ENCODE measurements at places on chromosomes 2 and 18.

- no peak for DNase-seq
Observed at GRCh38 chr2:127149384-127149783, 42.4 kb upstream of the BIN1 start.

DNA sequence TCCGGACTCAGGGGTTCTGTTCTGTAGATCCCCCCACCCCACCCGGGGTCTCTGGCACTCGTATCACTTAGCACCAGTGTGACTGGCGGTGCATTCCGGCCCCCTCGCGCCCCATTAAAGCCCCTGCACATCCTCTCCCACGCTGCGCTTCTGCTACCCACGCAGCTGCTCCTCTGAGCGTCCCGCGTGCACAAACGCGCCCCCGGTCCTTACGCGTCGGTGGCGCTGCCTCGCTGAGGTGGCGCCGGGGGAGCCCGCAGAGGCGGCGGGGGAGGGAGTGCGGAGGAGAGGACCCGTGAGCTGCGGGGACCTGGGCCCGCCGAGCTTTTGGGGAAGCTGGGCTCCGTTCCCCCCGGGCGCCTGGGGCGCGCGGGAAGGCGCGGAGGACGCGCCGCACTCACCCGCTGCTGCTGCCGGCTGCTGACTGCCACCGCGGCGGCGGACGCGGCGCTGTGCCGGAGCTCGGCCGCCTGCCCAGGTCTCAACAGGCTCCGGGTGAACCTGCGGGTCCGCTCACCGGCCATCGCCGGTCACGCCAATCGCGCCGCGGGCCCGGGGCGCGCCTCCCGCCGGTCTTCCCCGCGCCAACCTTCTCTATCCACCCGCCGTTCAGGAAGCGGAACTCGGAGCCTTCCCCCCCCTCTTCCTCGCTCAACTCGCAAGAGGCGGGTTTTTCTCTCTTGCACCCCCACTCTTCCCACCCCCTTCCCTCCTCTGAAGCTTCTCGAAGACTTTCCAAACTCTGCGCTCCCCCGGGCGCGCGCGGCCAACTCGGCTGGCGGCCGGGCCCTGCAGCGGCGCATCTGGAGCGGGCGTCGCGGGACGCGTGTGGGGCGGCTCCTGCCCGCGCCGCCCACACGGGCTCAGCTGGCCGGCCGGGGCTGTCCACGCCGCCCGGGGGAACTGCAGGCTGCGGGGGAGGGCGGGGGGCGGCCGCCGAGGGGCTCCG lies at the start of gene DOCK10:
Gene DOCK10, minus strand, starts transcription at position 618 of the 949 bp plus-strand sequence. Its CDS starts 94 bp downstream, at position 524.
- peak; percentile 54 for DNase-seq

DNA sequence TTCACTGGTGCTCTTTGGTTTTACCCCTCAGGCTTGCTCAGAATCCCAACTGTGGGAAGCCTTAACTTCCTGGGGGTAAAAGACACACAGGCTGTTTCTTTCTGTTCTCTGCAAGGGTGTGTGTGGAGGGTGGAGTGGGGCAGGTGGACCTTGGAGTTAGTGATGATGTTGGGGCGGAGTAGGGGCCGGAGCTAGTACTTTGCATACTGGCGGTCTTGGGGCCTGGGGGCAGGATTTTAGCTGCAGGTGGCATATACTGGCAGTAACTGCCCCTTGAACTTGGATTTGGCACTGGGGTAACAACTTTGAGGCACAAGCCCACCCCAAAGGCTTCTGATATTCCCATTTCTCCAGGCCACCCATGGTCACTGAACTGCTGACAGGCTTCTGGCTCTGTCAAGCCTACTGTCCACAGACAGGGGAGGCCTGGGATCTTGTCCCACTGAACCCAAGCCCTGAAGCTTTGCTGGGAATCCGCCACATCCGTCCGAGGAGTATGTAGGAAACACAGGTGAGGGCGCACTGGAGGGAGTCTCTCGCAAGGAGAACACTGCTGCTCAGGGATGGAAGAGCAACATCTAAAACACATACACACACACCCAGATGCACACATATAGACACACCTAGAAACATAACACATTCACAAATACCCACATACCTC lies 258.9 kb downstream of the DYSF start:
- DNase-seq, result no peak

DNA sequence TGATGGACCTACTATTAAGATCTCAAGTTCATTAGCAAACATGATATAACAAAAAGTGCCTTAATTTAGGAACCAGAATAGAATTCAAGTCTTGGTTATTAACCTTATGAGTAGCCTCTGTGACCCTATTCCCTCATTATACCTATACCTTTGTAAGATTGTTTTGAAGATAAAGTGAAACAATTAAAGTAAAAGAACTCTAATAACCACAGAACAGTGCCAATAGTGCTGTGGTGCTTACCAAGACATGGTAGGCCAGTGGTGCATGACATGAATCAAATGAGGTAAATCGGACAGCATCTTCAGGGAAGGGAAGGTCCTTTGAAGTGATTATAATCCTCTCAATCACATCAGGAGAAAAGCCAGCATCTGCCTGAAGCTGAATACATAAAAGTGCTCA lies 36.4 kb downstream of the METTL4 start:
- DNase-seq, result no peak

- no peak for DNase-seq
Observed at GRCh38 chr2:106664669-106665068, 177.5 kb downstream of the CD8B2 start.

DNA sequence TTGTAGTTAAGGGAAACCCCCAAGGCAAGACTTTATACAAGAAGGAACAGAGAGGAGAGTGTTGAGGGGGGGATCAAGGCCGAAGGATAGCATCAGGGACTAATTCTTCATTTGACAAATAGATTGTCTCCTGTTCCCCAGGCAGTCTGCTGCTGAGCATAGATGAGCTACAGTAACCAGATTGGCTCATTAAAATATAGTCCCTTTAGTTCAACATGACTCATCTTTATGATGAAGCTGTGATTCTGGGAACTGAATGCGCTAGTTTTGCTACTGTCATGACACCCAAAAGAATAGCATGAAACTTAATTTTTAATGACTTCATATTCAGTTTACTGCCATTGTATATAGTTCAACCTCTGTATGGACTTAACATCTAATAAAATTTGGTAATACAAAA lies 35.5 kb downstream of the TMEFF2 start:
- DNase-seq, result peak; percentile 21

GRCh38 chr2:219440388-219441256 lies 6.0 kb downstream of the SPEG start:
- no peak for DNase-seq

DNA sequence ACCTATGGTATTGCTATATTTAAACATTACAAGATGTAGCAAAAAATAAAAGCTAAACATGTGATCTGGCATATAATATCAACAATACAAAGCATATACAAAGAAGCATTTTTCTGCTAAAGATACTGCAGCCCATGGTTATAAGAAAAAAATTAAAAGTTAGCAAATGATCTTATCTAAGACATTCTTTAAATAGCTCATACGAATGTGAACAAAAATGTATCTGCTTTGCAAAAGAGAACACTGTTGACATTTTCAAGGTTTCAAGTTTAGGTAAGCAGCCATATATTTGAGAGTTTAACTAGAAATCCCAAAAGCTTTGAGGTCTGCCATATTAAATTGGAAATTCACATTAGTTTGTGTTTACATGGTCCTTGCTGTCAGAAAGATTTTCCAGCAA lies 301.0 kb upstream of the SLC39A10 start:
- no peak for DNase-seq

DNA sequence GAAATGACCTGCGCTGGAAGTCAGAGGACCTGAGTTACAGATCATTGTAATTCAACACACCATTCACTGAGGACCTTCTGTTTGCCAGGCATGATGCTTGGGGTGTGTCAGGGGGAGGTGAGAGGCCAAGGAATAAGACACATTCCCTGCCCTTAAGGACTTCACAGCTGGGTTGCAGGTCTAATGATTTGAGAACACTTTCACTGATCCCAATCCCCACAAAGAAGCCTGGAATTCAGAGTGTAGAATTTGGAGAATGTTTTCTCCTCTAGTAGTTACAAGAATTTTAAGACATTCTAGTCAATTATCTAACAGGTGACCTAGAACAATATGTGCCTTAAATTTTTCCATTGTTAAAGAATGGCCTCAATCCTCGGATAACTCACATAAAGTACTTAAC lies 322.4 kb downstream of the TNS1 start:
- DNase-seq, result no peak

GRCh38 chr2:56871644-56872043 lies 687.9 kb downstream of the CCDC85A start:
- DNase-seq, result no peak

DNA sequence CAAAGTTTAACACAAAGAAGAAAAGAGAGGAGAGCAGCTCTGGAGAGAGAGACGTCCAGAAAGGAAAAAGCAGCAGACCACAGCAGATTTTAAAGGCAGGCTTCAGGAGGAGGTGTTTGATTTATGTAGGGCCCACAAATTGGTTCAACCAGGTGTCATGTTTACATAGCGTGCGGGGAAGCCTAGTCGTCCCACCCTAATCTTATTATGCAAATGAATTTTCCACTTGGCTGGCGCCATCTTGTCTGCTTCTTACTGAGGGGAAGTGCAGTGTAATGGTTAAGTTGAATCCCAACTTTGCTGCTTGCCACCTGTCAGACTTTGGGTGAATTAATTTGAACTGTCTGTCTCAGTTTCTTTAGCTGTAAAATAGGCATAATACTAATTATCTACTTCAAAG lies 282.4 kb upstream of the CYRIA start:
- no peak for DNase-seq

DNA sequence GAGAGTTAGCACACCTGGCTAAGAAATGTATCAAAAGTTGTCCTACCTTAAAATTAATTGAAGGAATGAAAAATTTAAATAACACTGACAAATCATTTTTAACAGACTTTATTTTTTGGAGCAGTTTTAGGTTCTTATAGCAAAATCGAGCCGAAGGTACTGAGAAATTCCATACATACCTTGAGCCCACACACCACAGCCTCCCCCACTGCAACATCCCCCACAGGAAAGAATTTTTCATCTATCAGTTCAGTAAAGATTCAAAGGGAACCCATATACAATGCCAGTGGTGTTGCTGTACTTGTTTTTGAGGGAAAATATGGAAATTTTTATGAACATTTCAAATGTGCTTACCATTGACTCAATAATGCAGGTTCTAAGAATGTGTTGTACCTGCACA lies 169.8 kb upstream of the HS6ST1 start:
- no peak for DNase-seq

DNA sequence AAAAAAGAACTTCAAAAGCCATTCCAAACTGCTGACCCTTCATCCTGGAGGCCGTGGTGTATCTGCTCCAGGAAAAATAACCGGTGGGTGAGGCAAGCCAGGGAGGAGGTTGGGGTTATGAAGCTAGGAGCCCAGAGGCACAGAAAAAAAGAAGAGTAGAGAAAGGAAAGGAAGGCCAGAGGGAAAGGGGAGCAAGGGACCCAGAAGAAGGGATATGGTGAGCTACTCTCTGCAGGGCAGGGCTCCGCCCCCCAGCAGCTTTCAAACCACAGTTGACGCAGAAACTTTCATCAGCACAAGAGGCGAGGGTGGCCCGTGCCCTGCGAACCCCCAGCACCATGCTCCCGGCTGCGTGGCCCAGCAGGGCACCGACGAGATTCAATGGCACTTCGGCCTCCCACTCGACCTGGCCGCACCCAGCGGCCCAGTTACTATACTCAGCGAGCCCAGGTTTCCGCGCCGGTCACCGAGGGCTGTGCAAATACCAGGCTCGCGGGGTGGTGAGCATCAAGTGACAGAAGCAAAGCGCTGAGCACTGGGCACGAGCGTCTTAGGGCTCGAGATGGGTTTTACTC lies 665 bp downstream of the MCM6 start:
- DNase-seq, result peak; percentile 86

DNA sequence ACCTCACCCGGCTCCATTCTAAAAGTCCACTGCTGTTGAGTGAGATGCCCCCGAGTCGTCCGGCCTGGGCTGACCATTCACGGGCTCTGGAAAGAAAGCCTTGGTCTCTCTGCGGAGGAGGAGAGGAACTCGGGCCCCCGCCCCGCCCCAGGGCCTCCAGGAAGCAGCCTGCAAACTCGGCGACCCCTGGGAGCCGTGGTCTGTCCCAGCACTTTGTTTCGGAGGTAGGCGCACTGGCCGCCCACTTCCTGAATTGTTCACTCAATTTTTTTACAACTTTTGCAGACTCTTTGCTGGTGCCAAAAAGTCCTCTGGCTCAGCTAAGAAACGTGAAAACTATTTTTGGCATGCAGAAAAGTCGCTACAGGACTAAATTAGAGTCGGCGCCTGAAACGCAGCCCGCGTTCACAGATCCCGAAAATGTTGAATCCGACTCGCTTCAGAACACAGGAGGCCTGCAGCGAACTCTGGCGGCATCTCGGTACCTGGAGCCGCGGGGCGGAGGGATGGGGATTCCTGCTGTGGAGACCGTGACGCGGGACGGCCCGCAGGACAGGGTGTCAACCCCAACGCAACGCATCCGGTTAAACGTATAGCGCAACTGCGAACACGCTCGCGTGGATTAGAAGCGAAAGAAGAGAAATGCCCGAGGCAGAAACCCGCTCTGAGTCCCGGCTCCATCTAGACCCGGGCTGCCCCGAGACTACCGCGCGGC lies 1.5 kb downstream of the PXDN start:
- DNase-seq, result no peak

DNA sequence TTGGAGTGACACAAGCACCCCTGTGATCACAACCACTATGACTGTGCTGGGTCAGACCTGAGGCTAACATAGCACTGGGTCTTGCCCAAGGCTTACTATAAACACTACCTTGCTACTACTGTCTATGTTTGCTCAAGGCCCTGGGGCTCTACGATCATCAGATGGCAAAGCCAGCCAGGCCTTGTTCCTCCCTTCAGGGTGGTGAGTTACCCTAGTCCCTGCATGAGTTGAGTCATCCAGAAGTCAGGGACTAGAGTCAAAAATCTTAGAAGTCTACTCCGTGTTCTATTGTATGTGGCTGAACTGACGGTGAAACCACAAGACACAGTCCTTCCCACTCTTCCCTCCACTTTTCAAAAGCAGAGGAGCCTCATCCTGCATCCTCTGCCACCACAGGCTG lies 551.2 kb upstream of the FSIP2 start:
- no peak for DNase-seq

DNA sequence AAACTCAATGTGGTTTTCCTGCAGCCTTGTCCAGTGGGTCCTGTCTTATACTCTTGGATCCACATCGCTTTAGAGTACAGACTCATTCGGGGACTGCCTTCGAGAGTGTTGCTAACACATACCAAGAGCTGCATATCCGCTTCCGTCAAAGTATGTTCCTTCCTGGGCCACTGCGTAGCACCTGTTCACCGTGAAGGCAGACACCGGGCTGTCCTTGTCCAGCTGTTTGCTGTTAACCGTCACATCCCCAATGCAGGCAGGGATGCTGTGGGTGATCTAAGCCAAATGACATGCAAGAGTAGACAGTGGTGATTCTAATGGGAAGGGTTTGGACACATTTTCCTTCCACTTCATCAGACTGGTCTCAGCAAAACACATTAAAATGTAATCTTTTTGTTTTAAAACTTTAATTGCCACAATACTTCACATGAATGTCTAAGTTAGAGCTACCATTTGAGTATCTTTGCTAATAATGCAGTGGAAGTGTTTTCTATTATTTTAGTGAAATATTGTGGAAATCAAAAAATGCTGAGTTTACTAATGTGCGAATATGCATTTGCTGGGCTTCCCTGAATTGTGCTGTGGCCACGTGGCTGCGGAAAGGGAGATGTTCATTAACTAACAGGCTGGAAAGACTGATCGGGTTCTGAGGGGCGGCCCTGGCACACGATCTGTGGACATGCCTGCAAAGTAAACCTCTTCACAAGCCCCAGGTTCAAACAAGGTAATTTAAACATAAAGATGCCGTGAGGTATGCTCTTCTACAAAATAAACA lies 169.1 kb downstream of the LAMA1 start:
- DNase-seq, result no peak

Measured in activated CD4-positive, alpha-beta T cell treated with anti-CD3 and anti-CD28 coated beads, Interleukin-2, amount 50 U/mL, for 16 hours (primary cell).